ENCODE measurements at places on chromosomes 7 and 10.

DNA sequence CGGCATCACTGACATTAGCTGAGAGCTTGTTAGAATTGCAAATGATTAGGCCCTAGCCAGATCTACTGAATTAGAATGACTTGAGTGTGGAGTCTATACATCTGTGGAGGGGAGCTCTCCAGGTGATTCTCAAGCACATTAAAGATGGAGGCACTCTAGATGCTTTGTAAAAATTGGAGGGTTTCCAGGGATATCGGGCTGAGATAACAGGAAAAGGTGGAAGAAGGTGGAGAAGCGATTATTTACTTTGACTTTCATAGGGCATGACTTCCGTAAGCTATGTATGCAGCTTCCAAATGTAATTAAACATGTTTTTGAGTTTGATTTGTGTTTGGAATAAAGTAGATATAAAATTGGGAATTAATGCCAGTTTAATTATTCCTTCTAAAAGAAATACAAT lies 235.0 kb upstream of the PTN start:
- no peak for DNase-seq

GRCh38 chr10:72567421-72567820 lies 58.5 kb downstream of the MICU1 start:
- no peak for DNase-seq

GRCh38 chr7:491958-492713 lies 27.5 kb downstream of the PDGFA start:
- DNase-seq, result no peak

DNA sequence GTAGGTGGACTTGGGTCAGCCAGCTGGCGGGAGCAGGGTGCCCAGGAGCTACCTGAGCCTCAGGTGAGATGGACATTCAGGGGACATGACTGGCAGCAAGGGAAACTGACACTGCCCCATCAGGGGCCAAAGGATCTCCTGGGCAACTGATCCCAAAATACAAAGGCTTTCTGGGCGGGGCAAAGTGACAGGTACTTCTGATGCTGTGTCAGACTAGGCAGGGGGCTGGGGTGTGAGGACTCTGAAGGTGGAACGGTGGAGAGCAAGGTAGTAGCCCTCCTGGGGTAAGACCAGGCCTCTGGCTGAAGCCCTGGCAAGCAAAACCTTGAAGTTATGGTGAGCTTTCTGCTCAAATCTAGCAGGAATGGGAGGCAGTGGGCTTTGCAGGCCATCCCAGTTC lies 4.4 kb downstream of the OPN4 start:
- DNase-seq, result no peak

GRCh38 chr10:97144297-97144696 lies 41.5 kb downstream of the SLIT1 start:
- no peak for DNase-seq

DNA sequence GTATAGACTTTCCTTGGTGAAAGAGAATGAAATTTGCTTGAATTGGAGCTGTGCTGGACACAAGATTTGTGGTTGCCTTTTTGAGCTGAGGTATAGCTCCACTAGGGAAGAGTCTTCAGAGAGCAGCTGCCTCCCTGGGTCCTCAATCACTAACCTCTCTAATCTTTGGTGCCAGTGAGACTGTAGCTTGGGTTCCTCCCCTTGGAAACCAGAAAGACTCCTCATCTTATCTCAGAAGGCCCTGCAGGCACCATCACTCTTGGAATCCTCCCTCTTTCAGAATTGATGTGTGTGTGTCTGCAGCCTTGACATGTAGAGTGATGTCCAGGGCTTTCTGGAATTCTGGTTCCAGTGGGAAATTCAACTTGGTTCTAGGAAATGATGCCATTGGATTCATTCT lies 426.5 kb downstream of the RPS24 start:
- DNase-seq, result no peak

GRCh38 chr10:78634835-78635234 lies 433.9 kb upstream of the ZMIZ1 start:
- DNase-seq, result no peak

DNA sequence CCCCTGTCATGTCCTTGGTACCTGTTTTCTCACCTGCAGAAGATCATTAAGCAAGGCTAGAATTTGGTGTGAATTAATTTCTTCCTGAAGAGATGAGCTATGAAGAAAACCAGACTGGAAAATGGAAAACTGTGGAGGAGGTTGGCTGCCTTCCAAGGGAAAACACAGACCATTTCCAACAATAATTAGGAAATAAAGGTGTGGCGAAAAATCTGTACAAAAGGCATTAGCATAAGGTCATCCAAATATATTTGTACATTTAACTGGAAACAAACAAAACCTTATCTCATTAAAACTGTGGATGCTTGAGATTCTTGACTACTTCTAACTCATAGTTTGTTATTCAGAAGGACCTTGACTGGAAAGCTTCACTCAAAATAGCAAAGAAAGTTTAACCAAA lies 1.7 kb downstream of the STN1 start:
- DNase-seq, result no peak

GRCh38 chr10:116771101-116771958 lies 29.0 kb upstream of the HSPA12A start:
- DNase-seq, result no peak

- no peak for DNase-seq
Observed at GRCh38 chr10:73039635-73040034, 57.0 kb downstream of the P4HA1 start.

DNA sequence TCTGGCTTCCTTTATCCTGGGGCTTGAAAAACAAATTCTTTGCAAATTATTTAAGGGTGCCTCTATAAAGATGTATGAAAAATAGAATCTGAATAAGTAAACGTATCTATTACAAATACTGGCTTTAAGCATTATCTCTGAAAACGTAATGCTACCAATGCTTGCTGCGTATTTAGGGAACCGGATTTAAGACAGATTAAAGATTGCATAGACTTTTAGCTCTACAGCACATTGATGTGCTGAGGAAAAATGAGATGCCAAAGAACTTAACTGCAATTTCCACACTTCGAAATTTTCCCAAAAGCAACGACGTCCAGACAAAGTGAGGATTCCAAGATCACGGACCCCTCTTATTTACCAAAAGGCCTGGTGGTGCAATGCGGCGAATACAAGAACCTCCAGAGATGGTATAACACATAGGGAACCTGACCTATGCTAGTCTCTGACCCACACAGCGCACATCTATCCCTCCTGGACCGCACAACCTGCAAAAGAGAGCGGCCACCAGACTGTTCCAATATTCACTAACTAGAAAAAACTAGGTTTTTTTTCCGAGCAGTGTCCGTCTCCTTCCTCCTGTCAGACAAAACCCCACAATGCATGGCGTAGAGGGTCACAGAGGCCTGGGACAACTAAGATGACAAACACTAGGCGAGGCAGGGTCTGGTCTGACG lies 34.3 kb upstream of the PHF14 start:
- DNase-seq, result no peak

DNA sequence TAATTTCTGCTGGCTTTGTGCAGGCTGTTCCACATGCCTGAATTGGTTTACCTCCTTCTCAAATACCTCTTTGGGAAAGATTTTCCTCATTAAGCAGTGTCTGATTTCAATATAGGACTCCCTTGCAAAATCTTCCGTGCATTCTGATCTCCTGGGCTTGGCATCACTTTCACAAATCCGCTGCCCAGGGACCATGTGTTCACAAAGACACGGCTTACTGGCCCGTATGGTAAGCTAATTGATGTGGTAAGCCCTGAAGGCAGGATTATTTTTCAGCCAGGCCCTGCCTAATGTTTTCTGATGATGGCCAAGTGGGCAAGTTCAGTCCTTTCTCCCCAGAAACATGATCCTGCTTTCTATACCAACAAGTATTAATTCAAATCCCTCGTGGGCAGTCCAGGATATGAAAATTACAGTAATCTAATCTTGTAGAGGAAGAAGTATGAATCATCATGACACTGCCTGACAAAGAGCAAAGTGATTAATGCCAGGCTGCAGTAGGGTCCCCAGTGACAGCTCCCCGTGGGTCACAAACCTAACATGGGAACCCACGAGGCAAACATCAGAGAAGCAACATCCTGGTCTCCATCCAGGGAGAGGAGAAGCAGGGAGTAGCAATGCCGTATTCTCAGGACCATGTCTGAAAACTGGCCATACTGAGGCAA lies 11.6 kb upstream of the SVIL start:
- no peak for DNase-seq

- DNase-seq, result no peak
Observed at GRCh38 chr7:1427064-1427657, 32.1 kb downstream of the MICALL2 start.

DNA sequence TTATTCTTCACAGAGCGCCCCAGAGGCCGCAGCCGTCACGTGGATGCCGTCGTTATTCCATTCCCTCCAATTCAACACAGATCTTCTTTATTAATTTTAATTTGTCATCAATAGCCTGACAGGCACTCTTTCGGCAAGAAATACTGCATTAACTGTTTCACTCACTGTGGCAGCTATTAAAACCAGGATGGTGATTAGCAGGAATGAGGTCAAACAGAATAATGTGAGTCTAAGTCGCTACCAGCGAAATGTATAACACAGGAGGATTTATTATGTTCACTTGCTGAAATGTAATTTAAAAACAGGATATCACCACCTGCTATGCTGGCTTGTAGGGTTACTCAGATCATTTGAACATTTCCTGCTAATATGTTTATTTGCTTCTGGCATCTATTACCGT lies 74.2 kb upstream of the MGMT start:
- no peak for DNase-seq

DNA sequence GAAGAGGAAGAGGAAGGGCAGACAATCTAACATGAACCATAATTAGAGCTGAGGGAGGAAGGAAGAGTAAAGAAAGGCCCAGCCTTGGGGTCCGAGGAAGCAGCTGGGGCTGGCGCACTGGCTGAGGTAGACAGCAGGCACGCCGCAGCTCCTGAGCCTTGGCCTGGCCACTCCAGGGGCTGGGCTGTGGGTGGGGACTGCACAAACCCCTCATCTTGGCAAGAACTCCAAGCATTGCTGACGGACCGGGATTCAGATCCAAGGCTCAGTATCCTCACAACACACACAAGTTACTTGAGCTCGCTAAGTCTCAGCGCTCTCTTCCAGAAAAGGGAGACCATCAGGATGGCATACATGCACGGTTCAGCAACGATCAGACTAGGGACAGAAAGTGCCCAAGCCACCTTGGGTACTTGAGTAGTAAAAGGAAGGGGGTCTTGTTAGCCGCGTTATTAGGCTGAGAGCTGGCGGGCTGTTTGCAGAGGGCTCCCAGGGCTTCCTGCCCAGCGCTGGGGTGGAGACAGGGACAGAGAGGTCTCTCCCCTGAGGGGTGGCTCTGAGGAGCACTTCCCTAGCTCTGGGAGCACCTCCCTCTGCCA lies 4.5 kb downstream of the TNS3 start:
- DNase-seq, result no peak

- no peak for DNase-seq
Observed at GRCh38 chr7:129101746-129102145, 42.8 kb upstream of the TSPAN33 start.

DNA sequence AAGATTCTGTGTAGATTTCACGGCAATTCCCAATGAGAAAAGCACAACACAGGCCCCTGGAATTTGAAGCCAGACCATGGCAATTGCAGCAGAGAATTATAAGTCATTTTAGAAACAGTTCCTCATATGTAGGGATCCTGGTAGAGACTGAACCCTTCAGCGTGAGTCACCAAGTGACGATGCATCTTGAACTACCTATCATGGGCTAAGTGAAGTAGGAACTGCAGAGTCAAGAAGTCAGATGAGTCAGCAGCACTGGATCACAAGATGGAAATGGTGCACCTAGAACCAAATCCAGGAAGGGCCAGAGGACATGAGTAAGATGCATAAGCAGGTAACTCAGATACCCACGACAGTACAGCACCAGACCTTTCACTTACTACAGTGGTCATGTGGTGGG lies 140.0 kb upstream of the TPK1 start:
- DNase-seq, result no peak

GRCh38 chr10:45433716-45434469 lies 59.9 kb downstream of the ALOX5 start:
- DNase-seq, result no peak

DNA sequence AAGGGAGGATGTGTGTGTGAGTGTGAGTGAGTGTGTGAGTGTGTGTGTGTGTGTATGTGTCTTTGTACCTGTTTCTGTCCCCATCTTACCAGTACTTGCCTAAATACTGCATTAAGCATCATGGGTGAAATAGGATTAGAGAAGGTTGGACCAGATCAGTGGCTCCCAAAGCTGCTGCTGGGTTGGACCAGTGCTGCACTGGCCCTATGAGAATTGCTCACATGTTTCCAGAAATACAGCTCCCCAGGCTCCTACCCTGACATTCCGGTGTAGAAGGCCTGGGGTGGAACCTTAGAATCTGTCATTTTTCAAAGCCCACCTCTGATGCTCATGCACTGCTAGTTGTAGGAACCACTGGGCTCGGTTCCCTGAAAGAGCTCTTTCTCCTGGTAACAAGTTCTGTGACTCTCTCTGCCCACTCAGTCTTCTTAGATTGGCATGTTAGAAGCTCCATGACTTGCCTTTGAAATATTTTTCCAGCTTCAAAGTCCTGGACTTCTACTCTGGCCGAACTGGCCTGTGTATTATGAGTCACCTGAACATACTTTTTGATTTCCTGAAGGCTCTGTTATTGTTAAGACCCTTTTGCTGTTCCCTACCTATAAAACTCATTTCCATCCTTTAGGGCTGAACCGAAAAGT lies 224.7 kb downstream of the CUX1 start:
- DNase-seq, result no peak

DNA sequence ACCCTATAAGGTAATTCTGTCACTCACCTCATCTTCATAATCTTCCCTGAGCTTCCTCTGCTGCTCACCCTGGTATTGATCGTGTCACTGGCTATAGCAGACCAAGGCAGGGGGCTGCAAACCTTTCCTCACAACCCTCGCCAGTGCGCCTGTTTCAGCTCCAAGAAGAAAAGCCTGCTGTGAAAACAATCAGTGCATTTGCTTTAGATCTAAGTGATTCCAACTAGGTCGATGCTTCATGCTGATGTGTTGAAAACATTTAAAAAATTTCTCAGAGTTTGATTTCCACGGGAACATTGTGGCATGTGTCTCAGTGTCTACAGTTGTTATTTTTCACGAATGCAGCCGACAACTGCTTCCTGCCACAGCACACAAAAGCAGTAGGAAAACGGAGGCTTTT lies 27.3 kb downstream of the POU6F2 start:
- no peak for DNase-seq

DNA sequence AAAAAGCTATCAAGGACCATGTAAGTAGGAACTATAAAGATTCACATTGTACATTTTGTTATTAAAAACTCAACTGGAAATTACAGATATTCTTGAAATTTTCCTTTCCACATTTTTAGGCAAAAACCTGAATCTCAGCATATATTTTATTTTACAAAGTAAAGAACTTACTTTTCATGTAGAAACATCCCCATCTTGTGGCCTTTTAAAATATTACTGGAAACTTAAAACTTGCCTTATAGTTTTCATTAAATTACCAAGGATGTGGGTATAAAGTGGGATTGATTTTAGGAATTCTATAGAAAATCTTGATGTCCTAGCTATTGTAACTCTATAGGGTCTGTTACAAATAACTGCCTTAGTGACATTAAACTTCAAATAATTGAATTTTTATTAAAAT lies 10.6 kb downstream of the DBF4 start:
- DNase-seq, result peak; percentile 25

- DNase-seq, result no peak
Observed at GRCh38 chr10:34650156-34650555, 164.9 kb downstream of the PARD3 start.

All from CD4-positive, alpha-beta T cell treated with Interleukin-6 at 100 ng/mL for 8 hours (primary cell).